ENCODE measurements at places on chromosomes 6 and 20.

DNA sequence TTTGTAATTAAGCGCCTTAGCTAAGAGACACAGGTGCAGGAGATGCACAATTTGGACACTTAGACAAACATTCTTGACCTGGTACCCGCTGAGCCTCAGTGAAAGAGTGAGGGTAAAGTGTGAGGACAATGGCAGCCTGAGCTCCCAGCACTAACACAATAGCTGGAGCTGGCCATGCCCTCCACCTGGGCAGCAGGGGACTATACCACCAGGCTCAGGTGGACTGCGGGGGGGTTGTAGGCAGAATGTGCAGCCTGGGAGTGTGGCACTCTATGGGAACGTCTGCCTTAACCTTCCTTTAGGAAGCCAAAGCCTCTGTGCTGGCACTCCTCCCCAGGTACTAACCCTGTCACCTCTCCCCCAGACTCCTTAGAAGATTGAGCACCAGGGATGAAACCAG lies 23.6 kb downstream of the PRKN start:
- no peak for DNase-seq

GRCh38 chr20:1870792-1871550 lies 24.2 kb upstream of the SIRPA start:
- DNase-seq: no peak

- no peak for DNase-seq
These were observed 282.1 kb upstream of the BMP2 start for GRCh38 chr20:6485351-6485750.

GRCh38 chr6:118959903-118960302 lies 24.9 kb upstream of the MCM9 start:
- DNase-seq: no peak

DNA sequence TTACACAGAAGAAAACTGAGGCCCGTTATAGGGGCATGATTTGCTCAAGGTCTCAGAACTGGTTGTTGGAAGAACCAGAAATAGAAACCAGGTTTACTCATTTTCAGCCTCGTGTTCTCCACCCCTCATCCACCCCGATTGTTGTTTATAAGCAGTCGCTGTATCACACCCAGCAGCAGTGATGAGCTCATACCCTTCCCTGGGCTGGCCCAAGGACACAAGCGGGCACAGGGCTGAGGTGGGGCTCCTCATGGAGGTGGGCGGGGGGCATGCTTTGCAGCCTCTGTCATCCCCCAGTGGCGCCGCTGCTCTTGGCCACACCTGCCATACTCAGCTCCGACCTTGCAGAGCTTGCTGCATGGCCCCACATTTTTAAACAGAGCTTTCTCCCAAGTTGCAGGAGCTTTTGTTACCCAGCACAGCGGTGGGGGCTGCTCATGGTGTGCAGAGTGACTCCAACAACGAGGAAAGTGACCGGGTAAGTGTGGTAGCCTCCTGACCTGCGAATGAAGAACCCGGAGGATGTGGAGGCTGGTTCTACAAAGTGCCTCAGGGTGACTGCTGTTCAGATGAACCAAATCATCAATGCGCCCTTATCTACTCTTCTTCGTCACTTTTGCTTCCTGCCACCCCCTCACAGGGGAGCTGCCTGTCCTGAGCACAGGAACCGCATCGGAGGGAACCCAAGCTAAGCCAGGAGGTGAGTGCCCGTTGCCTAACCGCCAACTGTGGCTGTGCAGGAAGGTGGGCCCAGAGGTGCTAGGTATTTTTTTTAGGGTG lies 43.6 kb upstream of the NKX2-2 start:
- DNase-seq: no peak

GRCh38 chr6:129486327-129486726 lies 223.7 kb downstream of the ARHGAP18 start:
- no peak for DNase-seq

DNA sequence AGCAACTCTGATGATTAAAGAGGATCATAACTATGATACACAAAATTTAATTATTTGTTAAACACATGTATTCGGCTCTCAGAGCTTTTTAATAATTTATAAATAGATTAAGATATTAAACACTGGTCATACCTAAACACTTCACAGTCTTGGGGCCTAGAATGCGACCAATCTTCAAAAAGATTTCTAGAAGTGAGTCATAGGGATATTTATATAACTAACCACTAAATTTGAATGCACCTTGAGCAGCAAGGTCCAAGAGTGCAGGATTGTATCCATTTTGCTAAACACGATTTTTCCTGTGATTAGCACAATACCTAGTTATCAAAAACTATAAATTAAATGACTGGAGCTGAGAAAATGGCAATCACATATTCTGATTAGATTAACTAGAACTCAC lies 709.3 kb downstream of the EPHA7 start:
- DNase-seq: no peak

DNA sequence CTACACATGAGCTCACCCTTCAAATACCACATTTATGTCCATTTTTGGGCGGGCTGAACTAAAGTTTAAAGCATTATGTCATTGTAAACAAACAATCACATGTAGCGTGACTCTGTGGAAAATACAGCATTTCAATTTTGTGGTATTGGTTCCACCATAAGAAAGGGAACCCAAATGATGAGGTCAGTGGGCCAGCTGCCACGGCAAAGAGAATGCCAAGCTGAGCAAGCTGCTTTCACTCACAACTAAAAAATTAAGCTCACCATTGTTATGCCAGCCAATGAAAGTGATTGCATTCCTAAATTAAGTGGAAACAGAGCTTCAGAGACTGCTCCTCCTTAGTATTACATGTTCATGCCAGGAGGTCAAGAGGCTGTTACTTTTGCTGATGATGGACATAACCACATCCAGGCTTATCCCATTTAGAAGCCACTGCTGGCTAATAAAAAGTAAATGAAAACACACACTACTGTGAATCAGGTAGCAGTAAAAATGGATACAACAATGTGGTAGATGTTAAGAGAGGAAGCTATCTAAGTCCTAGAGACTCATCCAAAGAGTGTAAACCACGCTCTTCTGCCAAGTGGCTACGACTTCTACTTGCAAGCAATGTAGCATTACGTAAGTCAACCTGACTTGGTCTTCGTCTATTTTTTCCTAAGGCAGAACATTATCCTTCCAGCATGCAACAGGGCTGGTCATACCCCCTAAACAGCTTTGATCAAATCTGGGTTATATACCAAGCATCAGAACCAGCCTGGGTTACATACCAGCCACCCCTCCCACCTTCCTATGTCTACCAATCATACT lies 164.8 kb downstream of the BACH2 start:
- no peak for DNase-seq

DNA sequence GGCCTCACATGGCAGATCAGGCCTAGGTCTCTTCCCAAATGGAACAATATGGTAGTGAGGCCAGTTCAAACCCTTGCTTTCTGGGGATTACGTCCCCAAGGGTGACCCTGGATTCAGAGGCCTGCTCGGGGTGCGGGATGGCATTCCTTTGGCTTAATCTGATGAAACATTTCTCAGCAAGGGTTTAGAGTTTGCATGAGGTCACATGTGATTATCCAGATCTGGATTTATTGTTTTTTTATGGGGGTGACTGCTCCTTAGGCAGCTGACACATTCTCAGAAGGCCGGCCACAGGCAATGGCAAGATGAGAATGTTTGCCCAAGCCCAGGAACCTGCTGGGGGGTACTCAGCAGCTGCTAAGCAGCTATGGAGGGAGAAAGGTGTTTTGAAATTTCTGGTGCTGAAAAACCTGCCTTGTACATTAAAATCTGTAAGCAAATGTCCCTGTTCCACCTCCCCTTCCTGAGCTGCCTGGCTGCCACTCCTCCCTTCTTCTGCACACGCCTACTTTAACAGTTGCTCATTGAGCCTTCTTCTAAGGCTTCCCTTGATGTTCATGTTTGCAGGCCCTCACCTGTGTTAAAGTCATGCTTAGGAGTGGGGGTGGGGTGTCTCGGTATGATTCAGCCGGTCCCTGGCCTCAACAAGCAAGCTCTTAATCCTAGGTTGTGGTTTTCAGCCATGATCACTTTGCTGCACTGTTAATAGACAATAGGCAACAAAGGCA lies 37.9 kb upstream of the FUCA2 start:
- no peak for DNase-seq

DNA sequence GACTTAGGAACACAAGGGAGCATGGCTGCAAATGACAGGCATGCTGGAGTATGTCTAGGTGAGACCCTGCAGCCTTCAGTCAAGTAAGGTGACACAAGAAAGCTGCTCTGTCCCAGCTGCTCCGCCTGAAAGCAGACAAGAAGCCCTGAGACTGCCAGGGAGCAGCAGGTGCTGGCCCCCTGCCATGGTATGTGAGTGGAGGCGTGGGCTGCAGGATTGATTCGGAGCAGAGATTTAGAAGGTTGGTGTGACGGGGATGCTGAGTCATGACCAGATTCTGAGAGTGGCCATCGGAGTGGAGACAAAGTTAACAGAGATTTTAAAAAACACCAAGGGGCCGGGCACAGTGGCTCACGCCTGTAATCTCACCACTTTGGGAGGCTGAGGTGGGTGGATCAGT lies 17.8 kb downstream of the LRP11 start:
- DNase-seq: no peak

GRCh38 chr6:35687658-35688604 lies 784 bp downstream of the FKBP5 start:
- peak; percentile 84 for DNase-seq

- no peak for DNase-seq
These were observed 321.2 kb upstream of the ADGRB3 start for GRCh38 chr6:68313911-68314310.

DNA sequence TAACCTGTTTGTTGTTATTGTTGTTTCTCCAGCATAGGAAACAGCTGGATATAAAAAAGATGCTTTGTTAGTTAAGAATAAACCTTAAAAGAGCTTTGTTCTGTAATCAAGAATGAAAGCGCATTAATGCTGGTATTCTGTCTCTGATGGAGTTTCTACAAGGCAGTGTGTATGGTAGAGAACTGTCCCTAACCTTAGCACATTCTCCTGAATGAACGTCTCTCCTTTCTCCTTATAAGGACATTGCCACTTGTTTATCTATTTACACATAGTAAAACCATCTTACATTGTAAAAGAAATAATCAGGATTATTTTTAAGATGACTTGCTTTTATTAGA lies 33.8 kb upstream of the LCA5 start:
- peak; percentile 93 for DNase-seq

DNA sequence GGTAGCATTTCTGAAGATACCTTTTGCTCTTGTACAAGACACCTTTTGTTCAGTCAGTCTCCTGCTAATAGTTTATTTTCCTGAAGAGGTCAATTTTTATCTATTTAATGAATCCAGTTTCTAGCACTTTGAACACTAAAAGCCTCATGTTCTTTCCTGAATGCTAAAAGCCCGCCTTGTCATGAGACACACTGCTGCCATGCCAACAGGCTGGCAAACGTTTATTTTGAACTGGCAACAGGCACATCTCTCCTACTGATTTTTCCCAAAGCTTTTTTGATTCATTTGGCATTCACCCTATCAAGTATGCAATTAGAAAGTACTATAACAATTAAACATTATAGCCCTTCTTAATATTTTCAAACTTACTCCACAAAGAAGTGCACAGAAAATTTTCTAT lies 421.2 kb upstream of the EYS start:
- no peak for DNase-seq

- no peak for DNase-seq
These were observed 526.6 kb upstream of the MARCKS start for GRCh38 chr6:113330636-113330946.

GRCh38 chr20:5734602-5735001 lies 15.6 kb upstream of the SHLD1 start:
- DNase-seq: no peak

DNA sequence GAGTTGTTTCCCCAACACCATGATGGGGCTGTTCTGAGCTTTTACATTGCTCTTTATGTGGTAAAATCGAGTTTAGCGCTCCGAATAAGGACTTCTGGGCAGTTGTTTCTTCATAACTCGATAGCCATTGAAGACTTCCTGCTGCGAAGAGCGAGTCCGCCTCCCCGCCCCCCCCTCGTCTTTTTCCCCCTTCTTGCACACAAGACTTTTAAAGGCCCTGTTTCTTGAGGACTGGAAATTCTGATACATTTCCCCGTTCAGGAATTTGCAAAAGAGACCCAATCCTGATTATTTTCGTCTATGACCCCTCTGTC lies 1.5 kb upstream of the CITED2 start:
- DNase-seq: no peak

GRCh38 chr6:33966536-33966935 lies 162.7 kb upstream of the MLN start:
- DNase-seq: no peak

DNA sequence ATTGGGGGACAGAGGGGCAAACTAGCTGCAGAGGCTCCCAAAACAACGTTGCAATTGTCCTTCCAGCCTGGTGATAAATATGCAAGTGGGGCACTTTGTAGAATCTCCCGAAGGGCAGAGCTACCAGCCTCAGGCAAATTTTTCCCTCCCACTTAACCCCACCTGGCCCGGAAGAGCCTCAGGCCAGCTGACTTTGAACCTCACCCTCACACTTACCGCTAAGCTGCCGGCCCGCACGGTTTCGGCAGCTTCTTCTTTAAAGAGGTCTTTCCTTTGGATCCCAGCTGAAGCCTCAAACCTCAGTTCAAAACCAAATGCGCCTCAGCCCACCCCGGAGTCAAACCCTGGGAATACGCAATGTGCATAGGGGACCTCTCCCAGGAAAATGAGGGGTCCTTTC lies 2.5 kb downstream of the OVOL2 start:
- DNase-seq: peak; percentile 57

DNA sequence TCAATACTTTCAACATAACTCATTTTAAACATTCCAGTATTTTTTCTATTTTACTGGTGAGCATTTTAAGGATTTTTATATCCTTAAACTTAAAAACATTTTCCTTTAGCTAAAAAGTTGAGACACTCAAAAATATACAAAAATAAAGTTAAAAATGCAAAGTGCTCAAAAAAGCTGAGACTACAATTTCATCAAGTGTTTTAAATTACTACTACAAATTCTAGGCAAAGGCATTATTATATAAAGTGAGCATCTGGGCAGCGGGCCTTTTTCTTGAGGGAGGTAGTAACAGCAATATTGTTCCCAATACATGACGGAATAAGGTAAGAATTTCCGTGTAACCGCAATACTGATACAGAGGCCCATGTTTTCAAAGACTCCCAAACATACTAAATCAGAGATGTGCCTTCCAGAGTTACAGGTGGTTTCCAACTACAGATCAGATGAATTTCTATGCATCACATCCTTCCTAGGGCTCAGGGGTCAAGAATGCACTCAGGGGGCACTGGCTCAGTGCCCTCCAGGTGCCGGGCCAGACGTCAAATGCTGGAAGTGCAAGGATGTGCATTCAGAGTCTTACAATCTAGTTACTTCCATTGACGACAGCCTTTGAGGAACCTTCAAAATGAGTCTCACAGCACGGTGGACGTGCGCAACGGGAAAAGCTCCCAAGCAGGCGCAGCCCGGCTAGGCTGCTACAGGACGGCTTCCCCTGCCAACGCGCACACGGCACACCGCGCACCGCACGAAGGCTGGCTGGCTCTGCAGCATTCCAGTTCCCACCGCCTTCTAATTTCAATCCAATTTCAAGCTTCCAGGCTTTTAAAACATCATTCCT lies 1.7 kb downstream of the PHF10 start:
- peak; percentile 40 for DNase-seq

- DNase-seq: peak; percentile 54
These were observed 162.5 kb downstream of the ALDH8A1 start for GRCh38 chr6:134787261-134787877.

GRCh38 chr6:30712441-30712945 lies 4.6 kb downstream of the MDC1 start:
- DNase-seq: no peak
